Aortic smooth muscle cell (primary cell): ENCODE measurements at places on chromosomes 1 and 21. TPM values are rescaled to one million over a fixed set of nuclear protein-coding genes. Genes with fewer than 3 reads are reported as not detected.

Gene OBSCN
- 2.7 and 2.9 TPM in 2 replicates for total RNA-seq

Gene FCRL4
- not detected in 2 replicates for total RNA-seq

Gene PLPPR4
- 0.50 and 1.6 TPM in 2 replicates for total RNA-seq

Gene ACTL8
- not detected in 2 replicates for total RNA-seq

Gene AGPAT3
- 38.0 and 41.0 TPM in 2 replicates for total RNA-seq

Gene KIF2C
- total RNA-seq = 15.3 and 27.3 TPM in 2 replicates

Gene DYRK3
- 19.9 and 21.9 TPM in 2 replicates for total RNA-seq

Gene B3GALT5
- under 0.01 TPM in 2 replicates for total RNA-seq

Gene RHD
- not detected in 2 replicates for total RNA-seq

Gene FBXO2
- 0.25 and 0.26 TPM in 2 replicates for total RNA-seq

Gene RAP1A
- total RNA-seq = 17.7 and 25.9 TPM in 2 replicates

Gene MYOC
- 0.13 and 0.37 TPM in 2 replicates for total RNA-seq

Gene PLPP3
- total RNA-seq = 253 and 367 TPM in 2 replicates

Gene PTGFR
- 30.3 and 37.7 TPM in 2 replicates for total RNA-seq

Gene HES3
- not detected in 2 replicates for total RNA-seq

Gene IL6R
- 11.8 and 22.7 TPM in 2 replicates for total RNA-seq

Gene CCDC181
- total RNA-seq = 0.92 and 1.1 TPM in 2 replicates

Gene NTMT2
- total RNA-seq = not detected in 2 replicates

Gene RAD54L
- total RNA-seq = 1.5 and 4.0 TPM in 2 replicates

Gene VCAM1
- 0.66 and 12.7 TPM in 2 replicates for total RNA-seq

Gene MARK1
- 1.3 and 2.1 TPM in 2 replicates for total RNA-seq

Gene RXFP4
- 0.12 TPM in 1 of 2 replicates, not detected in the other for total RNA-seq

Gene DHRS3
- total RNA-seq = 37.7 and 61.7 TPM in 2 replicates

Gene ARID1A
- total RNA-seq = 11.1 and 27.3 TPM in 2 replicates

Gene CRABP2
- total RNA-seq = 7.3 and 8.6 TPM in 2 replicates

Gene LMX1A
- total RNA-seq = not detected in 2 replicates

Gene GREM2
- total RNA-seq = 1.6 and 6.8 TPM in 2 replicates

Gene C1QC
- 0.13 TPM in 1 of 2 replicates, not detected in the other for total RNA-seq

Gene KCNJ6
- total RNA-seq = under 0.01 TPM in 1 of 2 replicates, not detected in the other

Gene FGGY
- total RNA-seq = 19.2 and 23.9 TPM in 2 replicates

Gene MXRA8
- 282 and 369 TPM in 2 replicates for total RNA-seq

Gene TACSTD2
- not detected in 2 replicates for total RNA-seq

Gene MPZ
- 1.6 and 1.7 TPM in 2 replicates for total RNA-seq

Gene KIAA1614
- 6.9 and 7.6 TPM in 2 replicates for total RNA-seq

Gene SLC25A34
- total RNA-seq = 0.26 and 0.62 TPM in 2 replicates

Gene FTCD
- 0.13 TPM in 1 of 2 replicates, not detected in the other for total RNA-seq

Gene C1orf52
- 11.4 and 14.2 TPM in 2 replicates for total RNA-seq

Gene LCE2C
- total RNA-seq = not detected in 2 replicates

Gene PLA2G4A
- 97.8 and 130 TPM in 2 replicates for total RNA-seq

Gene GPR3
- 0.19 and 0.53 TPM in 2 replicates for total RNA-seq

Gene TMEM269
- 0.12 TPM in 1 of 2 replicates, not detected in the other for total RNA-seq

Gene FAM229A
- 0.66 and 0.99 TPM in 2 replicates for total RNA-seq

Gene DLGAP3
- total RNA-seq = under 0.01 TPM in 1 of 2 replicates, not detected in the other

Gene FCRL6
- not detected in 2 replicates for total RNA-seq

Gene TMEM183A
- 63.8 and 71.7 TPM in 2 replicates for total RNA-seq

Gene LCE2B
- total RNA-seq = not detected in 2 replicates

Gene ECM1
- 16.4 and 22.4 TPM in 2 replicates for total RNA-seq

Gene DRAXIN
- total RNA-seq = 0.50 and 0.53 TPM in 2 replicates

Gene RAB4A
- total RNA-seq = 17.4 and 32.3 TPM in 2 replicates

Gene SFN
- 0.40 TPM in 1 of 2 replicates, not detected in the other for total RNA-seq

Gene CHIA
- not detected in 2 replicates for total RNA-seq

Gene SLC5A9
- not detected in 2 replicates for total RNA-seq

Gene PAPPA2
- 0.26 and 0.31 TPM in 2 replicates for total RNA-seq

Gene AMY1B
- not detected in 2 replicates for total RNA-seq

Gene TSEN15
- 25.4 and 27.1 TPM in 2 replicates for total RNA-seq

Gene FAM151A
- not detected in 2 replicates for total RNA-seq

Gene IFT25
- 25.8 and 26.3 TPM in 2 replicates for total RNA-seq

Gene KIRREL1
- total RNA-seq = 98.1 and 101 TPM in 2 replicates

Gene PIK3C2B
- total RNA-seq = 2.8 and 4.8 TPM in 2 replicates
